EH (cell line): ENCODE measurements at places on chromosomes 6 and 20.

DNA sequence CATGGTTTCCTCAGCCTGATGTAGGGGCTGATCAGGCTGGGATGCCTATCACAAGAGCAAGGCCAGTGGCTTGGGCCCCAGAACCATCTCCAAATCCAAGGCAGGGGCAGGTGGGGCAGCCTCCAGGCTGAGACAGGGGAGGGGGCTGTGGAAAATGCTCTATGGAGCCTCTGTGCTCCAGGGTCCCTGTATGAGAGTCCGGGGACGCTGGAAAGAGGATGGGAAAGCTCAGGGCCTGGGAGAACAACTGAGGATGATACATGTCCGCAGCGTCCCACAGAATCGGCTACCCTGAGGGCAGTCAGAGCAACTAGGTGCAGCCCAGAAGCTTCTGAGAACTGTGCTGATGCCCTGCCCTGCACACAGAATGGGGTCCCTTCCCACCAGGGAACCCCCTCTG lies 43.4 kb downstream of the CPXM1 start:
- no peak for DNase-seq

DNA sequence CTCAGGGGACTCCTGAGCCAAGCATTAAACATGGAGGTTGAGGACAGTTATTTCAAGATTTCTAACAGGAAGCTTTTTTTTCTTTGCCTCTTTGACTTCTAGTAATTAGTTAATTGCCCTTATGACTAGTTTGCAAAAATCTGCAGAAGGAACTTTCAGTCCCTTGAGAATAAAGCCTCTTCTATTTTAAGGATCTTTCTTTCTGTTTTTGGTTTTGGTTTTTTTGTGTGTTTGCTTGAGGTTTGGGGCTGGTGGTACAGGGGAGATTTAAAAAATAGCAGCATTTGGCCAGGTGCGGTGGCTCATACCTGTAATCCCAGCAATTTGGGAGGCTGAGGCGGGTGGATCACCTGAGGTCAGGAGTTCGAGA lies 259.3 kb downstream of the BMP7 start:
- no peak for DNase-seq

DNA sequence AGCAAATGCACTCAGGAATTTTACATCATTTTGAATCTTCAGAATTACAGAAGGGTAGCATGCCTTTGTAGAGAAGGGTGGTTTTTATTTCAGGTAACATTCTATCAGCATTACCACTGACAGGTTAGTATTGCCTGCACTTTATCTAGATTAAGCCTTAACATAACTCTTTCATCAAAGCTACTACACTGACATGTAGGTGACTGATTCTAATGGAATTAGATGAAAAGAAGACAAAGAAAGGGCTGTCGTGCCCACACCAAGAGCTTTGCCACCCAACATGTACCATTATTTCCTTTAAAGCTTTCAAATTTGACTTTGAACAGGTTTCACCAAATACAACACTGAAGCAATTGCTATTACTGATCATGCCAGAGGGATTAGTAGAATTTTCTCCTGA lies 551.9 kb downstream of the EYS start:
- no peak for DNase-seq

- DNase-seq, result peak; percentile 69
These were observed 43.1 kb upstream of the TNFAIP3 start for GRCh38 chr6:137823826-137824555.

- no peak for DNase-seq
These were observed 1.0 kb downstream of the MRPS26 start for GRCh38 chr20:3046677-3047462.

DNA sequence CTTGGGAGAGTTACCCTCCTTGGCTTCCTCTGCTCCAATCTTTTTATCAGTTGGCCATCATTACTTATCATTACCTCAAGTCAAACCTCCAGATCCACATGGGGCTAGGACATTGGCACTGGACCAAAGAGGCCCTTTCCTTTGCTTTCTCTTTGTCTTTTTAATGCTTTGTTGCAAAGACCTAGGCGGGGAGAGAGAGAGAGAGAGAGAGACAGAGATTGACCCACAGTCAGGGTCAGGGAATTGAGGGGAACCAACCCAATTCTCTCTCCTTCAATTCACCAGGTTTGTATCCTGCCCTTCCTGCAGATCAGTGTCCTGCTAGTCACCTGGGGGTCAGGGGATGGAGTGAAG lies 3.5 kb upstream of the VEGFA start:
- DNase-seq, result no peak

DNA sequence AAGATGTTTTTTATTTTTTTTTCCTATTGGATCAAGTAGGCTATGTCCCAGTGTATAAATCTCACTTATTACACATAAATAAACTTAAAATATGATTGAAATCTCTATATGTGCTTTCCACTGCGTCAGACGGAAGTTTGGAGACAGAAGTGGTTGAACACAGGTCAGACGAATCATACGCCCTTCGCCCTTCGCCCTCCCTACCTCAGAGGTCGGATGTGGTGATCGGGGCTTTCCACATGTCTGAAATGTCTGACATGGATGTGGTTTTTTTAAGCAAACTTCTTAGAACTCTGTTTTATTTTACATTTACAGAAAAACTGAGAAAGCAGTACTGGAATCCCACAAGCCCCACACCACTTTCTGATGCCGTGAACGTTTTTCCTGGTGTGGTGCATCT lies 344.4 kb downstream of the THBS2 start:
- no peak for DNase-seq

- no peak for DNase-seq
These were observed 34.7 kb downstream of the SUN5 start for GRCh38 chr20:32969356-32970114.

GRCh38 chr6:30720738-30721197 lies 616 bp downstream of the TUBB start:
- DNase-seq, result peak; percentile 61

- peak; percentile 91 for DNase-seq
These were observed 162.7 kb downstream of the KCNQ5 start for GRCh38 chr6:72784581-72784980.

DNA sequence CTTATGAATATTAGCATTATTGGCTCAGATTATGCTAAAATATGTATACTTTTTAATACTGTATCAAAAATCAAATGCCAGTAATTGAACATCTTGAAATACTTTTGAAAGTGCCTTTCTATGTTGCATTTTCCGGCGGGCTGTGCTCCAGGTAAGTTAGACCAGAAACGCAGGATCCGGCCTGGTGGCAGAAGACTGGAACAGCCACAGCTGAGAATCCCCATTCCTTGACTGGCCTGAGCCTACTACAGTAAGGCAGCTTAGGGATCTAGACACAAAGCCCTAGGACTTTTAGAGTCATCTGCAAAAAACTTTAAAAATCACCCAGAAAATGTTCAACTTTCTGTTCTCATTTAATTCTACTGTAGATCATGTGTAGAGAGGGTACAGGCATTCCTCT lies 138.8 kb upstream of the C6orf118 start:
- DNase-seq, result no peak

- peak; percentile 30 for DNase-seq
These were observed 37.3 kb upstream of the BPIFA2 start for GRCh38 chr20:33130568-33131061.

- DNase-seq, result no peak
These were observed 110.3 kb downstream of the CDH26 start for GRCh38 chr20:60068509-60068908.

DNA sequence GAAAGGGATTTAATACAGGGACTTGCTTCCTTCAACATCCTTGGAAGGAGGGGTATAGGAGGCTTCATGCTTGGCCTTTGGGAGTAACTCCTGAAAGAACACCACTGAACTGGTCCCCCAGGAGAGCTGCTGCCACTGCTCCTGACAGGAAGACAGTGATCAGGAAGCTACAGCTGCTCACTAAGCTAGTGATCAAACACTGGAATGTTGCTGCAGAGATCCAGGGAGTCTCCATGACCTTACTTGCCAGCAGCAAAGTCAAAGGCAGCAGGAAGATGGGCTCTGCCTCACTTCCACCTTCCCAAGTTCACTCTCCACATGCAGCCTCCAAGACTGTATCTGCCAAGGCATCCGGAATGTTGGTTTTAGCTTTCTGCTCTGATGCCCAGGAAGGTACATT lies 31.8 kb downstream of the PIM1 start:
- peak; percentile 22 for DNase-seq

DNA sequence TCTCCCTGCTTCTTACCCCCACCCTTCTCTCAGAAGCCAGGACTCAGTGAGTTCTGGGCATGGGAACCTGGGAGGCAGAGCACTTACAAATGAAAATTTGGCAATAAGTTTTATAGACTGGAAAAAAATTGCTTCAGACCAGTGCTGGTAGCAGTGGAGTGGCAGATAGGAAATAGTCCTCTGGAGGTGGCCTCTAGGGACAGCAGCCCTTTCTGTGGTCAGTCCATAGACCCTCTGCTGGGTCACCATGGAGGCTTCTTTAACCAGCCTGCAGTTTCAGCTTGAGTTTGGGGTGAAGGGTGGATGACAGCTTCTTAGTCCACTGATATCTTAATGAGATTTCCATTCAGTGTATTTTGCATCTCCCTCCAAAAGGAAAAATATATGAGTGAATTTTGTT lies 179.1 kb downstream of the ARID1B start:
- no peak for DNase-seq

- no peak for DNase-seq
These were observed 17.9 kb downstream of the REPS1 start for GRCh38 chr6:138970159-138970558.

- DNase-seq, result no peak
These were observed 178.6 kb downstream of the BACH2 start for GRCh38 chr6:90118069-90118468.

GRCh38 chr6:2790588-2791449 lies 25.6 kb downstream of the WRNIP1 start:
- DNase-seq, result peak; percentile 88

- DNase-seq, result no peak
These were observed 213.1 kb downstream of the RNF144B start for GRCh38 chr6:18600255-18600654.

DNA sequence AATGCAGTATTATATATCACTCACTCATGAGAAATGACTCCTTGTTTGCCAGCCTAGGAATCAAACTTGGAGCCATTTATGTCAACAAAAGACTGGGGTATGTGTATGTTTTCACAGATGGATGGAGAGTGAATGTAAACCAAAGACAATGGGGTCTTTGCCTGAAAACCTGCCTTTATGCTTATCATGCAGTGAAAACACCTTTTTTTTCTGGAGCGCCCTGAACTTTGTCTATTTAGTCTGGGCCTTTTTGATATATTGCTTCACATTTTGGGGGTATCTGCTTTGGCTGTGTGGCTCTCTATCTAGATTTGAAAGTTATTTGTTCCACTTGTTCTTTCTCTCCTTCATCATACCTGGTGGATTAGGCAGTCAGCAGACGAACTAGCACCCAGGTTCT lies 848.5 kb upstream of the FLRT3 start:
- DNase-seq, result no peak
